Hematopoietic multipotent progenitor cell (in vitro differentiated cells): ENCODE measurements at places on chromosomes 3 and 15. TPM values are rescaled to one million over a fixed set of nuclear protein-coding genes. Genes with fewer than 3 reads are reported as not detected.
A peak's percentile ranks its signal among the peaks of the same experiment; 100 is the strongest.

- DNase-seq = no peak
These were observed 97.3 kb upstream of the LRIG1 start for GRCh38 chr3:66598168-66598567.

- DNase-seq = peak; percentile 31
These were observed 1.9 kb upstream of the CHST14 start for GRCh38 chr15:40468898-40469331.

DNA sequence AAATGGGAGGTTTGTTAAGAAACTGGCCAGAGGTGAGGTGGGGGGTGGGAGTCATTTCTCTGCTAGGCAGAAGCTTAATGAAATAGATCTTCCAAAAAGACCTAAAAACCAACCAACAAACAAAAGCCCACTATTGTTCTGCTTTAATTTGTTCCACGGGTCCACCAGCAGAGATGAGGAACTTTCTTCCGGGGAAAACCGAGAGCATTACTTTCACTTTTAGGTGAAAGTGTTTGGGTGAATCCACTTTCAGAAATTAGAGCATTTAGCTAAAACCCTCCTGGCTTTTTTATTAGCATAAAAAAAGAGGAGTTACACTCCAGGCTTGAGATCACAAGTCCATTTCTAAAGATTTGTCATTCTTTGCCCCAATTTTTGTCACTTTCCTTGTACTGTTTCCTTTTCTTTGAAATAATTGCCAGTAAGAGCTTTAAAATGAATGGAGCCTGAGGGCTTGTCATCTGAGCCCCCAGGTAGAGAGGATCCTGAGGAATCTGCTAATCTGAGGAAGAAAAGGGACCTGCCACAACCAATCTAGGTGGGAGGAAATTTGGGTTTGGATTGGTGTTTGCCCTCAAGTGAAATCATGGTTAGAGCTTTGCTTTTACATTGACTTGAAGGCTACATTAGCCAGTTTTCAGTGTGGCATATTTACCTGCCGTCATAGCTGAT, 667.6 kb downstream of the NAALADL2 start:
- no peak for DNase-seq

GRCh38 chr3:13069495-13069894, 3.7 kb downstream of the IQSEC1 start:
- DNase-seq = peak; percentile 47

DNA sequence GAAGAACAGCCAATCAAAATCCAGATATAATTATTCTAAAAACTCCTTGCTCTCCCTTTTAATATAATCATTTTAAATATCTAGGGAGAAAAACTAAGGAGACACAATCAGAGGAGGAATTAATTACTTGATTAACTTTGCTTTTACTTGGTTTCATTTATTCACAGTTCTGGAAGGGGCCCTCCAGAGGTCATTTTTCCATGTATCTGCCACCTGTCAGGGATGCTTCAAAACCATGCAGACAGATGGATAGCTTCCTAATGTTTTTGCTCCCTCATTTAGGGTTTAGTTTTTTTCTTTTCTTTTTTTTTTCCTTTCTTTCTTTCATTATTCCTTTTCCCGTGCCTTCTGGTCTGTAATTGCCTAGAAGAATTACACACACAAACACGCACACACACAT, 438.1 kb upstream of the ARPP21 start:
- no peak for DNase-seq

GRCh38 chr15:101491734-101492640, 2.5 kb upstream of the PCSK6 start:
- DNase-seq = no peak

GRCh38 chr3:76442374-76442915, 597.5 kb upstream of the ROBO2 start:
- DNase-seq = no peak

DNA sequence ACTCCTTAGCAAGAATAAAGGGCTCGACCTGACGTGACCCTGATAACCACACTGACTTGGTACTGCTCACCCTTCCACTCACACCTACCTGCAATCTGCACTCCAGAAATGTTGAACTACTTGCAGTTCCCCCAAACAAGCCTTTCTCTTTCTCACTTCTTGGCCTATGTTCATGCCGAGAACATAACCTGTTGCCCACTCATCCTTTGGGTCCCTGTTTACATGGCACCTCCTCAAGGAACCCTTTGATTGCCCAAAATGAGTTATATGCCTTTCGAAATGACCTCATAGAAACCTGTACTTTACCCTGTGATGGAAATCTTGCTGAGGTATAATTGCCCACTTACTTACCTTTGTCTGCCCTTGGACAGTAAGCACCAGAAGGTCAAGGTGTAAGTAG, 96.2 kb downstream of the TMCO5A start:
- no peak for DNase-seq

DNA sequence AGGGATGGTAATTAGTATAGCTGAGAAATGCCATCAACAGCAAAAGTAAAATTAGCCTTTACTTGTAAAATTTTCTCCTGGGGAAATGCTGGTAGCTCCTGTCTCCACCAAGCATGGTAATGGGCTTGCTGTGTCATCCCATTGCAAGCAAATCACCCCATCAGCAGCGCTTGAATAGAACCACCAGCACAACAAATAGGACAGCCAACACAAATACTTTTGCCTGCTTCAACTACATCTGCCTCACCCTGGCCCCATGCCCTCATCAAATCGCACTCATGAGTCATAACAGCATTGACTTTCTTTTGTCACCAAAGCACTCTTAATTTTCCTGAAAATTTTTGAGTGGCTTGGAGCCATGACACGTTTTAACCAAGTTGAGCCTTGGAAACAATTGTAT, 52.6 kb downstream of the ERC2 start:
- DNase-seq = no peak

DNA sequence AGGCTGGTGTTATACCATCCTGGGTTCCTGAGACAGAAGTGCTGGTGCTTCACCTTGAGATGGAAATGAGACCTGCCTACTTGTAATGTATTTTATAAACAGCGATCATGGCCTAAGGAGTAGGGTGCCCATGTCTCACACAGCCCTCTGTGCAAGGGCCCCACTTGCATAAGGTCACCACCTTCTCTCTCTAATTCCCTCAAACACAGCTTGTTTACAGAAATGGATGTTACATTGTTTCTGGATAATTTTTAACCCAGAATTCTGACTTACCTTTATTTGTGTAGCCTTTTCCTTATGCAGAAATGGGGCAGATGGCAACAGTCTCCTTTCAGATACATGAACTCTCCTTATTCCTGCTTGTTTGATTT, 95.1 kb upstream of the UMPS start:
- no peak for DNase-seq

DNA sequence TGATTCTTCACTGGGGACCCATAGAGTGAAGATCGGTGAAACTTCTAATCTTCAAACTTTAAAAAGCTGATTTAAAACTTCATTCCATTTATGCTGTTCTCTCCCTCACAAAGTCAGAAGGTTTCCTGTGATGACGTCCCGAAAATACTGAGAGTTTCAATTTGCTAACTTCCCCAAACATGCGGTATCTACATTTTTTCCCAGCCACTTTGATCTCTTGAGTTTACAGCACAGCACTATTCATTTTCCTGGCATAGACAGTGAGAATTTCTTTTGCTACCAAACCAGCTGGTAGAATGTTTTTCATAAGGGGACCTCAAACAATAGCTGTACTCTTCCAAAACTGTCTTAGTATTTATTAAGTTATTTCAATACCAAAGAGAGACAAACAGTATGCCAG, 156.8 kb downstream of the LSAMP start:
- no peak for DNase-seq

DNA sequence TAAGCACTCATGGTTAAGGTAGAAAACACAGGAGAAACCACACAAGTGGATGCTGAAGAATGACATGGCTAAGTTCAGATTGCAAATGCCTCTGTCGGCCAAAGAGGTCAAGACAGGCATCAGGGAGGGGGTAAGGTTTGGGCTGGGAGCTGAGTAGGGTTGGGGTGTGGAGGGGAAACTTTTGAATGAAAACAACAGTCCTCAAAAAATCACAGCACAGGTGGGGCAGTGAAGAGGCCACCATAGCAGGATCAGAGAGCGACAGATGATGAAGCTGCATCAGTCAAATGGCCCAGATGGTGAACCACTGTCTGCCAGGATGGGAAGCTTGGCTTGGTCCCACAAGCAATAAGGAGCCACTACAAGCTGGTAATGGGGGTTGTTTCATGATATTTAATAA, 74.9 kb downstream of the ADCY5 start:
- DNase-seq = no peak

DNA sequence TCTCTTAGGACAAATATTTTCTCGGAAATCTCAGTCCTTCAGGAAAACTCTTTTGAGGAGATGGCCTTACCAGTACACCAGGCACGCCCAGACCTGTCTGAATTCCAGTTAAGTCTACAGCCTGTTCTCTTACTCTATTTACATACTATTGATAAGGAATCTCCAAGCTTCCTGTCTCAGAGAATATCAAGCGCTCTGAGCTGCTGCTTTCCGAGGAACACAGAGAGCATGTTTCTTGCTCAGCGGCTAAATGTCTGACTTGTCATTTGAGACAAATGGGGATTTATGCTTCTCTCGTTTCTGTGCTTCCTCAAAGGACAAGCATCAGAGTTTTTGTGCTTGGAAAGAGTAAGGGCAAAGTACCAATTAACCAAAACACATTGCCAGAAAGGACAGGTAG, 112.4 kb upstream of the CCDC54 start:
- no peak for DNase-seq

DNA sequence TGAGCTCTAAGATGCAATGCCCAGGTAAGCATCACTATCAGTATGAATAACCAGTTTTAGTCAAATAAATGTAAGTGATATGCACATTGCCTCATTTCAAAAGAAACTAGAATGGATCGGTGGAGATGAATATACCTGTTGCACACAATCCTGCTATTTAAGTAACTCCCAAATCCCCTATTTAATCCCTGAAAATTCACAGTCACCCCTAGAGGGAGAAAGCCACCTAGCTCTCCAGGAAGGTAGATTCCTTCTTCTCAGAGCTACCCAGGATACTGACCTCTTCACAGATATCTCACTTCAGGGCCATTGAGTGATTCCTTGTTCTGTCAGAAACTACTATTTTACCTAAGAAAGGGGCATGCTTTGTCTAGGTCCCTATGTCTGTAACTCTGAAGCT, 11.7 kb downstream of the LSAMP start:
- DNase-seq = no peak

GRCh38 chr3:28268989-28269388, 27.6 kb downstream of the CMC1 start:
- no peak for DNase-seq

DNA sequence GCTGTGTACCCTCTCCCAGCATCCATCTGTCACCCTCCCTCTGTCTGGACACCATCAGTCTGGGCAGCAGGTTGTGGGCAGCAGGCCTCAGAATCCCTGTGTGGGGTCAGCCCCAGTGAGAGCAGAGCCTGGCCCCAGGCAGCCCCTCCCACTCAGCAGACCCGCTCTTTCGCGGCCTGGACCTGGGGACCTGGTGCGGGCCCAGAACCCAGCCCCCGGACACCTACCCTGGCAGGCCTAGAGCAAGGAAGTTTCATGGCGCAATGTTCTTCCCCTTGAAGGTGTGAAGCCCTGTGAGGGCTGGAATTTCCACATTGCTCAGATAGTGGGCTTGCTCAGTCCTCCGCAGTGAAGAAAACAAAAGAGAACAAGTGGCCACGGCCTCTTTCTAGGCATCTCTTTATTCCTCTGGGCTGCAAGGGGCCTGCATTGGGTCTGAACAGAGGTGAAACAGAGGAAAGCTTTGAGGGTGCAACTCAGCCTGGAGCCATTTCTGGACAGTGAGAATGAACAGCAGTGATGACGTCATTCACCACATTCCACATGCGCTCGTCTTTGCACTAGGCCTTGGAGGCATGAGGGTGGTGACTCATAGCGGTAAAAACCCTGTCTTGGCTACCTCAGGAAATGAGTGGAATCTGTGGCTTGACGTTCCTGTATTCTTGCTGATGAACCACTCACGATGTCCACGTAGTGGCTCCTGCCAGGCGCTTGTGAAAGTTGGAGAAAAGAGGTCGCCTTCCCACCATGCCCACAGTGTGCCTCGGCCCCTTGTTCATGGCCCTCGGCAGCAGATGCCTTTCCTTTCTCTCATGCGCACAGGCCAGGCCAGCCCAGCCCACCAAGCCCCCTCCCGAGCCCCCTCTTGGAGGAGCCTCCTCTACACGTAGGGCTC, 66.1 kb downstream of the SLC30A4 start:
- DNase-seq = peak; percentile 90

DNA sequence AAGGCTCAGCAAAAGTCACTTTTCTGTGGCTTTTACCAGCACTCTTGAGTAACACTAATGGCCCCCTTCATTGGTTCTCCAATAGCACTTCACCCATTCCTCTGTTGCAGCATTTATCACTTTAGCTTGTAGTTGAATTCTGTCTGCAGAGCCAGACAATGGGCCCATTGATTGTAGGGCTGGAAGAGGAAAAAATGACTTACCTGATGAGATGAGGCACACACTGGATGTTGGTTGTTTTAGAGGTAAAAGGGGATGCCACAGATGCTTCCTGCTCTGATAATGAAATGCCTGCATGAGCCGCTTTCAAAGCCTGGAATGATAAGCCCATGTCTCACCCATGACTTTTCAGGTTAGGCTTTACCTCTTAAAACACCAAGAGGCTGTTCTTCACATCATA, 64.3 kb downstream of the PLAAT1 start:
- no peak for DNase-seq

GRCh38 chr3:195139091-195139875, 131.7 kb downstream of the XXYLT1 start:
- no peak for DNase-seq

DNA sequence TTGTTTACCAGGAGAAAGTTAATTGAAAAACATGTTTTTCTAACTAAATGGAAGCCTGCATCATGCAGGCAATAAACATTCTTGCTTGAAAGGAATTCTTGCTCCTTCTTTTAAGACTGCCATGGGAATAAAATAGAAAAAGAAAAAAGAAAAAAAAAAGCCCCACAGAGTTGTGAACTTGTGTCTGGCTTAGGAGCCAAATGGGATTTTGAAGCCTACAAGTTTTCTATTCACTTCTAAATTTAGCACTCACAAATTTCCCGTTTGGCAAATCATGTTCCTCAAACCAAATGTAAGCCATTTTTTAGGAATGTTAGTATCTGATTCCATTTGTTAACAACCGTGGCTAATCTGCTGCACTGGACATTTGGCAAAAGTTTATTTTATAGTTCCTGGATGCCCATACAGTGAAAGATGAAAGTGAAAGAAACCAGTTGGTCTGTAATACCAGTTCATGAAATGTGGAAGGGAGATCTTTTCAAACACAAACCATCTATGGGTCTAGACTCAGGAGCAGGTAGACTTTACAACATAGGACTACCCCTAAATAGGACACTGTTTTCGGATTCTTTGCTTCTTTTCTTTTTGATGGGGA, 133.8 kb upstream of the GMNC start:
- no peak for DNase-seq

Gene AMOTL2
- total RNA-seq = 1.6 TPM

Gene CD86
- 0.27 TPM for total RNA-seq

Gene LEKR1
- total RNA-seq = 1.1 TPM

Gene ITIH1
- under 0.01 TPM for total RNA-seq

Gene RARB
- total RNA-seq = under 0.01 TPM

Gene SLC15A2
- 6.7 TPM for total RNA-seq

Gene GPD1L
- total RNA-seq = 5.9 TPM

Gene BTLA
- total RNA-seq = 0.27 TPM

Gene SERINC4
- total RNA-seq = under 0.01 TPM

Gene LRTM1
- not detected for total RNA-seq

Gene CPN2
- total RNA-seq = not detected

Gene EIF4E3
- total RNA-seq = 8.6 TPM

Gene CFAP91
- 0.54 TPM for total RNA-seq

Gene FGF12
- total RNA-seq = not detected

Gene ANKRD63
- 1.1 TPM for total RNA-seq

Gene ELL3
- total RNA-seq = 7.0 TPM

Gene ADIPOQ
- total RNA-seq = under 0.01 TPM

Gene PLA2G4F
- not detected for total RNA-seq

Gene PLS1
- total RNA-seq = 2.4 TPM
